Left renal pelvis (tissue), 4 donors: ENCODE measurements at places on chromosomes 3 and 15. TPM values are rescaled to one million over a fixed set of nuclear protein-coding genes. Genes with fewer than 3 reads are reported as not detected.

DLEC1 gene
- polyA plus RNA-seq: 0.89 TPM

XCR1 gene
- 0.07 TPM for polyA plus RNA-seq

KCNMB3 gene
- 4.6 TPM for polyA plus RNA-seq

ERICH6 gene
- polyA plus RNA-seq: 1.3 TPM

PCBP4 gene
- 54.5 TPM for polyA plus RNA-seq

SAMMSON gene
- polyA plus RNA-seq: not detected

KIF15 gene
- 27.2 TPM for polyA plus RNA-seq

CD200R1 gene
- 1.3 TPM for polyA plus RNA-seq

P2RY1 gene
- 3.4 TPM for polyA plus RNA-seq

A4GNT gene
- 3.5 TPM for polyA plus RNA-seq
